ENCODE measurements at places on chromosomes 11 and 22.

DNA sequence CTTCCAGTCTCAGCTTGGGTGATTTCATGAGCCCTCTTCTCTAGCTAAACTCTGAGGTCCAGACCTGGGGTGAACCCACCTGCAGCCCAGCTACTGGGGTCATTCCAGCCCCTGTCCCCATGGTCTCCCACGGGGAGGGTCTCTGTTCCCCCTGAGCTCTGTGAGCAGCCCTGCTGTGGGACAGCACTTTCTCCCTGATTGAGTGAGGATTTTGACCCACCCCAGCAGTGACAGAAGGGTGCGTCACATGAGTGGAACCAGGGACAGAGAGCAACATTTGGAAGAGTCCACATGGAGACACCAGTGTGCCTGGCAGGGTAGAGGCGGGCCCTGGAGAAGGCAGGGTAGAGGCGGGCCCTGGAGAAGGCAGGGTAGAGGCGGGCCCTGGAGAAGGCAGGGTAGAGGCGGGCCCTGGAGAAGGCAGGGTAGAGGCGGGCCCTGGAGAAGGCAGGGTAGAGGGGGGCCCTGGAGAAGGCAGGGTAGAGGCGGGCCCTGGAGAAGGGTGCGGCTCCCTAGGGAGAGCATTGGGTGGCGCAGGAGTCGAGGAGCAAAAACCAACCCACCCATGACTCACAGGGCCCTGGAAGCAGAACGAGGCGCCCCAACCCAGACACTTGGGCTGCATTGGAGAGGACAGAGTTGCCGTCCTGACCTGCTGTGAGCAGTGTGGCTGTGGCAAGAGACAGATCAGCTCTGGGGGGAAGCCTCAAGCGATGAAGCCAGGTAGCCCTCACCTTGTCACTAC lies 227.7 kb upstream of the B3GAT1 start:
- no peak for DNase-seq

- DNase-seq: no peak
These were observed 135.7 kb downstream of the NECTIN1 start for GRCh38 chr11:119593346-119593745.

- no peak for DNase-seq
These were observed 41.3 kb downstream of the SMCO4 start for GRCh38 chr11:93501856-93502255.

- no peak for DNase-seq
These were observed 529.5 kb downstream of the SOX6 start for GRCh38 chr11:15826826-15827225.

DNA sequence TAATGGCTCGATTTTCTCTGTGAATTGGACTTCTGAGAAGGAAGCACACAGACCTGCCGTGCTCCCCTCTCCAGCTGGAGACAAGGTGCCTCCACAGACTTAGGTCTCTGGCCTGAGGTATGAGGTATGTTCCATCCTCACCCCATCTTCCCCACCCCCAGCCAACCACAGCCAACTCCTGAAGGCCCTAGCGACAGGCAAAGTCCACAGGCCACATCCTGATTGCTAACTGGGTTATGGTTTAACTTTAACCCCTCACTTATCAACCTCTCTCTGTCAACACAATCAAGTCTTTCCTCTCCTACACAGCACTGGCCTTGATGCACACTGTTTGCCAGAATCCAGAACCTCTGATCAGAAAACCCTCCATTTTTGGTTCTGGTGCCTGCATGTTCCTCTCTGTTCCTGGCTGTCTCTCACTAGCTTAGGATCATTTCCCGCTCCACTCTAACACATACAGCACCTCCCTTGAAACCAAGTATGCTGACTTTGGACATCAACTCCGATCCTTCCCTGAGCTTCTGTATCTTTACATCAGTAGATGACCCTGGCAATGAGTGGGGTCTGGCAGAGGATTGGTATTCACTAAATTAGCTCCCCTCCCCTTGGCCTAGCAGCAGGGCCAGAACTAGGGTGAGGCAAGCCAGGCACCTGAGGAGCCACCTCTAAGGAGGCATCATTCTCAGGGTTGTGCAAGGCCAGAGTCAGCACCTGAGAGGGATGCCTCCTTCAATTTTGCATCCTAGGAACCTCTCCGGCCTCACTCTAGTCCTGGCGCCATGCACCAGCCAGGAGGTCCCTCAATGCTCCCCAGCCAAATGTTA lies 22.0 kb downstream of the JAML start:
- DNase-seq: peak; percentile 69

DNA sequence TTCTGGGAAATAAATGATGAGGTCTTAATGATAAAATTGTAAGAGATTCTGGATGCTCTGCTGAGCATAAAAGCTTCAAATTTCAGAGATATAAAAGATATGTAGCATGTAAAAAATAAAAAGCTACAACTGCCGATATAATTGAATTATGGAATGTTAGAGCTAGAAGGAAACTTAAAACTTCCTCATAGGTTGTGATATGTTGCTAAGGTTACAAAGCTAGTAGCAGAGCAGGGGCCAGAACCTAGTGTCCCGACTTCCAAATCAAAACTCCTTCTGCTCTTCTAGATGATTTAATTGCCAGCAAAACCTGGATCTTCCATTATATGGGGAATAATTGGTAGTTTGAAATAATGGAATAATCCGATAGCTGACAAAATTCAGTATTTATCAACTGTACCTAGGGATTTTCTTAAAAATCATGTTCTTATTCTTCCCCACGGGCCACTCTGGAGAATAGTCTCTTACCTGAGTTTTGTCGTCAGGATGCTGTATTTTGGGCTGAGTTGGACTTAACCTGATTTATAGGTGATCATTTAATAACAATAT lies at the start of gene ASCL3:
Gene ASCL3 (minus strand): TSS at position 499 of the 549 bp plus-strand sequence. CDS start 4,855 bp downstream, outside the sequence.
- DNase-seq: no peak

GRCh38 chr22:49760630-49761571 lies 66.8 kb downstream of the BRD1 start:
- no peak for DNase-seq

- DNase-seq: peak; percentile 82
These were observed 11.7 kb downstream of the CXCR5 start for GRCh38 chr11:118895093-118896039.

GRCh38 chr11:68200639-68201038 lies 12.5 kb downstream of the KMT5B start:
- no peak for DNase-seq

DNA sequence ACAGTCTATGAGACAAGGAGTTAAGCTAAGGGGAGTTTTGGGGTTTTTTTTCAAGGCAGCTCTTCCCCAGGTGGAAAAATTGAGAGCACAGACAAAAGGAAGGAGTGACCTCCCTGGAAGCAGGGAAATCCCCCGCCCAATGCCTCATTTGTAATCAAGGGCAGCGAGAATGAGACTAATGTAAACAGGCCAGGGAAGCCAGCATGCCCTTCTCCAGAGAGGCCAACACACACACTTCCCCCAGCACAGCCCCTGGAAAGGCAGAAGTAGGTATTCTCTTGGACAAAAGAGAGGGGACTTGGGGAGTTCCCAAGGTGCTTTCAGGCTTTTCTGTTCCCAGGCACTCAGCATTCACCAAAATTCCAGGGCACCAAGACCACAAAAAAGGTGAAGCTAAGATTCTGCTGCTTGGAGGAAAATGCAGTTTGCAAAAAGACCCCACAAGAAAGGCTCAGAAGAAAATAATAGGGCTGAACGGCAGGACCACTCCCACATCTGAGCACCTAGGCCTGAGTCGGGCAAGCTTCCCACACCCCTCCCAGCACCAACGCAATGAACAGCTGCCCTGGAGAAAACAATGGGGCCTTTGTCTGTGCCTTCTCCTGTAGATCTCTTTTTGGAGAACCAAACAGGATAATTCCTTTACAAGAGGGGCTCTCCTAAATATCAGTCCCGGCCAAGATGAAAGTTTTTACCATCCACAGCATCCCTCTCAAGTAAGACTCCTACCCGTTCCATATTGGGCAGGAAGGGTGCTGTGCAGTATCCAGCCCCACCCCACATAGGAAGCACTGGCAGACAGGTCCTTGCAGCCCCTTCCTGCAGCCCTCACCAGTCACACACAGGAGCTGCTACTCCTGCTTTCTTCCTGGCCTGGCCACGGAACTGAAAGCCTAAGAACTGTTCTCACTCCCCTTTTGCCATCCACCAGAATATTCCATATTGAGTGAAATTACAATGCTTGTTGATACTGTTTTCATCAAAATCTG lies 70.7 kb upstream of the AKIP1 start:
- no peak for DNase-seq

GRCh38 chr11:122816761-122817520 lies 21.4 kb upstream of the CRTAM start:
- no peak for DNase-seq

GRCh38 chr11:116657842-116658825 lies 114.7 kb downstream of the BUD13 start:
- DNase-seq: no peak

- DNase-seq: no peak
These were observed 742.4 kb downstream of the NTM start for GRCh38 chr11:132112846-132113245.

- no peak for DNase-seq
These were observed 89.7 kb downstream of the MYEOV start for GRCh38 chr11:69383372-69384250.

DNA sequence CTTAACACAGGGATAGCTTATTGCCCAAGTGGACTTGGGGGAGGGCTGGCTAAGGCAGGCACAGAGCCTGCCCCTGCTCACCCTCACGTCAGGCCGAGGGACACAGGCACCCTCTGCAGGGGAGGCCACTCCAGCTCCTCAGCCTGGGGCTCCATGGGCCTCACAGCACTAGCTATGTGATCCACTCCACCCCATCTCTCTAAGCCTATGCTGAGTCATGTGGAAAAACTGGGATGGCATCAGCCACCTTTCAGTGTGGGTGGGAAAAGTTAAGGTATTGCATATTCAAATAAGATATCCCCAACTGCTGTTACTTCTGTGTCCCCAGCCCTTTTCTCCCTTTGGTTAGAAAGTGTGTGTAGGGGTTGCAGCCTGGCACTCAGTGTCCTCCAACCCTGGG lies 22.3 kb downstream of the RANGAP1 start:
- no peak for DNase-seq

DNA sequence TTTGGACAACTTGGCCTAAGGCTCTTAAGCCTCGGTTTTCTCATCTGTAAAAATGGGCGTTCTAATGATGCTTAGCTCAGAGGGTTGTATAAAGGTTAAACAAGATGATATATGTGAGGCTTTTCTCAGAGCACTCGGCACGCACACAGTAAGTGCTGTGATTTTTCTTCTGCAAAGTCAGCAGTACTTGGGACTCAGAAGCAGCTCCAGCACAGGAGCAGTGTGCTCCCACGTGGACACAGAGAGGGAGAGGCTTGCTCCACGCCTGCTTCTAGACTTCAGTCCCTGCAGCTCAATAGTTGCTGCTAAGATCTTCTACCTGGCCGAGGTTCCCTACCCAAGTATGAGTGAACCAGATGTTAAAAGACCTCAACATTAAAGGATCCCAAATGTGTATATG lies 39.9 kb upstream of the PHF21A start:
- no peak for DNase-seq

DNA sequence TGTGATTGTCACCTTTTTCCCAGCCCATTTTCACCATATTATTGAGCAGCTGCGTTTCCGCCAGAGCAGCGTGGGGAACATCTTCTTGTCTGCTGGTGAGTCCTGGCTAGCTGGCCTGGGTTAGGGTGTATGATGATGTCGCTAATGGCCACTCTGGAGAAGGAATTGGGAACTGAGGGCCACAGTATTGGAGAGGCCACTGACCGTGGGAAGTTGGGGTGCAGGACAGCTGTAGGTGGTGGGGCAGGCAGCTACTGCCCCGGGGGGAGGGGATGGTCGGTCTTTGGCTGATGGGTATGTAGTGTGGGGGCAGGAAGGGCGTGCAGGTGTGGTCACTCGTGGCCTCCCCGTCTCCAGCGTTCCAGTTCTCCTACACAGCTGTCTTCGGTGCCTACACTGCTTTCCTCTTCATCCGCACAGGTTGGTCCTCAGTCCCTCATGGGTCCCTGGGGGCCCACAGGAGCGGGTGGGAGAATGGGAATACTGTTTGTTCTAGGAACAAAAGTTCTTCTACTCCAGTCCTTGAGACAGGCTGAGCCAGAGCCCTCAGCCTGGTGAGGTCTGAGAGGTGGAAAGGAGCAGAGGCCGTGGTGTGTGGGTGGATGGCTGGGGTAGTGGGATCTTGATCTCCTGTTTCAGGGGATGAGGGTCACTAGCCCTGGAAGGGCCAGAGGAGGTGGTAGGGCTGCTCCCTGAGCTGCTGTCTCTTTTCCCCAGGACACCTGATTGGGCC lies 2.1 kb downstream of the RCE1 start:
- DNase-seq: no peak

- peak; percentile 23 for DNase-seq
These were observed 60.8 kb downstream of the SIK3 start for GRCh38 chr11:117037279-117037974.

DNA sequence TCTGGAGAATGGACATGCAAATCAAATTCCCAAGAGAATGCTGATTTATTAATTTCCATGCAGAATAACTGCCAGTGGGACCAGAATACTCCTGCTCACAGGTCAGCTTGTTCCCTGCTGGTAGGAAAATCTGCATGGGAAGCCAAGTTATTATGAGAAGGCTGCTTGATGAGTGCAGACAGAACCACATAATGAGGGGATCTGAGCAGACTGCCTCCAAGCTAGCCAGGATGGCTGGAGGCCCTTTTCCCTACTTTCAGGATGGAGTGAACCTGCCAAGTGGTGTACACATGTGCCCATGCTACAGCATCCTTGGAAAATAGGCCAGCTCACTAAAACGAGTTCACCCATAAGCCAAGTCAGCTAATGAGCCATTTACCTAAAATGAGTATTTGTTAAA lies 55.2 kb upstream of the ZBED5 start:
- DNase-seq: no peak

DNA sequence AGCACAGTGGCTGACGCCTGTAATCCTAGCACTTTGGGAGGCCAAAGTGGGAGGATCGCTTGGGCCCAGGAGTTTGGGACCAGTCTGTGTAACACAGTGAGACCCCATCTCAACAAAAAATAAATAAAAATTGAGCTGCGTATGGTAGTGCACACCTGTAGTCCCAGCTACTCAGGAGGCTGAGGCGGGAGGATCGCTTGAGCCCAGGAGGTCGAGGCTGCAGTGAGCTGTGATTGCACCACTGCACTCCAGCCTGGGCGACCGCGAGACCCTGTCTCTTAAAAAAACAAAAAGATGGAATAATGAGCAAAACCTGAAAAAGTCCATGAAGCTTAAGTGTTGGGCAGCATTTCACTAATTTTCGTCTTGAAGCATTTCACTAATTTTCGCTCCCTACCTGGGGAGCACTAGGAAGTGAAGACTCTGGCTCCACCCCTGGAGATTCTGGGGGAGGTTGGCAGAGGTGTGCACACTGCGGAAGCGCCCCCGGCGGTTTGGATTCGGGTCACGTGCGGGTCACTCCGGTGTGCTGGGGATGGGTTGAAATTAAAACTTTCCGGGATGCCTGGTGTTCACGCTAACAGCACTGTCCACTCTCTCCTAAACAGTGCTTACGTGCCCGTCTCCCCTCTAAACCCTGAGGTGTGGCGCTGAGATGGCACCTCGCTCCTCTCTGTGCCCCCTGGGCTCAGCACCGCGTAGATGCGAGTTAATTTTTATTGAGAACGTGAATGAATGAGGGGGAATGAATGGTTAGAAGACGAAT lies 906 bp upstream of the NAA40 start:
- peak; percentile 26 for DNase-seq

DNA sequence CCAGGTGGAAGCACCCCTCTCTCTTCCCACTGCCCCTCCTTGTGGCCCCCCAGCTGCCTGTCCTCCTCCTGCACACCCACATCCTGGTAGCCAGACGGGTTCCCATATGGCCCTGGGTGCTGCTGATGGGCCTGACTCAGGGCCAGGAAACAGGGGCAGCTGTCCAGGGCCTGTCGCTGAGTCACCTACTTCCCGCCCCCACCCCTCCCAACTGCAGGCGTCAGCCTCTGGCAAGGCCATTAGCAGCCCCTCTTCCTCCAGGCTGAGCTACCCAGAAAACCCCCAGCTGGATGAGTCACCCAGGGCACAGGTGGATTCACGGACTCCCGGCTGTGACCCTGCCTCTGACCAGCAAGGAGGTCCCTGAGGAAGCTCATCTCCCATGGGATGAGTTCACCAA lies 6.9 kb upstream of the GAL start:
- no peak for DNase-seq

Measured in CD4-positive, alpha-beta T cell treated with Interleukin-21 for 1 hour (primary cell).